ENCODE measurements at places on chromosomes 4 and X.

DNA sequence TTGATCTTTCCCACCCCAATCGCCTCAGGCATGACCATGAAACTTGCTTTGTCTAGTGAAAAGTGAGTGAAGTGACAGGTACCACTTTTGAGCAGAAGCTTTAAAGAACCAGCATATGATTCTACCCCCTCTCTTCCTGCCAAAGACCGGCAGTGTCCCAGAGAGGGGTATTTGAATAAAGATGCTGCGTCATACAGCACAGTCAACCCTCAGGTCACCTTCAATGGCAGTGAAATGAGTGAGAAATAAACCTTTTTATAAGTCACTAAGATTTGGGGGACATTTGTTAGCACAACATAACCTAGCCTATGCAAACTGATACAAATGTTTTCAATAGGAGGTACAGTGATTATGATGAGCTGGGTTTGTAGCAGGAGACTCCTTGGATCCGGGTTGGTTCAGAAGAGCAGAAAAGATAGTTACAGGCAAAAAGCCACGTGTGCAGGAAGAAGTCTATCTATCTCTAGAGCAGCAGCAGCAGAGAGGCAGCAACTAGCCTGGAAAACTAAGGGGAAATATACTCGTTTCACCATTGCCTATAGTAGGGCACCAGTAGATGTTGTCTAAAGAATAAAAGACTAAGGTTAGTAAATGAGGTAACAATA is 30.3 kb upstream of the SPRY1 start:
- DNase-seq, result no peak

- DNase-seq, result no peak
These were observed 55.5 kb upstream of the CLCN4 start for GRCh38 chrX:10101269-10101668.

DNA sequence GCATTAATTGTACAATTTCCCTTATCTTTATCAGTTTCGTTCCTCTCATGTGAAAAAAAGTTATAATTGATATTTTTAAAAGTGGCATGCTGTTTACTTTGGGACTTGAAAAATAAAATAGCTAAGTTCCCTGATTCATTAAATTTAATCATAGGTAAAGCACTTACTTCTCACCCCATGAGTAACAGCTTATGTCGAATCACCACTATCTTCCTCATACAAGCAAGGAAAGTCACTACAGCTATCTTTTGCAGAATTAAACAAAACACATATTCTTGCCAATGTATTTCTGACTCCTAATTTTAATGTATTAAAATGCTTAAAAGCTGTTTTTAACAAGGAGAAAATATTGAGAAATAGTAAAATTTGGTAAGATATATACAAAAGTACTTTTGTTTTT is 832.4 kb upstream of the PCDH10 start:
- no peak for DNase-seq

- no peak for DNase-seq
These were observed 94.1 kb upstream of the BANK1 start for GRCh38 chr4:101696276-101697010.

- DNase-seq, result no peak
These were observed 161.0 kb downstream of the CRLF2 start for GRCh38 chrX:1051421-1051820.
